ENCODE measurements at places on chromosomes 7 and 10.

GRCh38 chr10:116836083-116836482 is 13.2 kb upstream of the ENO4 start:
- no peak for DNase-seq

DNA sequence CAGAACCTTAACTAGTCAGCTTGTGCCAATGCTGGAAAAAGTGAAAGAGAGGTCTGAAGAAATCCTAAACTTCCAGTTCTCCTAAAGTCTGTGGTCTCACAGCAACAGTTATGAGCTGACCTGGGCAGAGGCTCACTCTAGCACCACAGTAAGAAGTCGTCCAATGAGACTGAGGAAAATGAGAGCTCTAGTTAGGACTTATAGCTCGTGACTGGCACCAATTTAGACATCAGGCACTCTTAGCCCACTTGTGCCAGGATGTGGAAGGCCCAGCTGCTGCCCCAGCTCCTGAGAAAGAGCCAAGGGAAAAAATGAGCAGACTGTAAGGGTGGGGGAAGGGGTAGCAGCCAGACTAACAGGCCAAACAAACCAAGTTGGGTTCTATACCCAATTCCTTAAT is 7.6 kb downstream of the MMS19 start:
- DNase-seq = no peak

DNA sequence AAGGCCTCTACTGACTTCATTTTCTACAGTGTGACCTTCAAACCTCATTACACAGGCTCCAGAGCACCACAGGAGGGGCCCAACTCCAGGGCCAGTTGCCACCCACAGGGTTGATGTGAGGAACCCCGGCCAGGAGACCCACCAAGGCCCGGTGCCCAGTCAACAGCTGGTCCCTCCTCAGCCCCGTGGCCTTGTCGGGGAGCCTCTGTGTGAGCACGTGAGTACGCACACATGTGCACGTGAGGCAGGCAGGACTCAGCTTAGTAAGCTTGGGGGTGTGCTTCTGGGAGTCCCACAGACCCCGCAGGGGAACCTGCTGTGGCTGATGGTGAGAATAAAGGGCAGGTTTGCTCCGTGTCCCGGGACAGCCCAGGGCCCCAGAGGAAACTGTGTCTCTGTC is 104.5 kb downstream of the VIPR2 start:
- DNase-seq = no peak

- no peak for DNase-seq
Observed at GRCh38 chr10:99389729-99390480, 40.5 kb downstream of the GOT1 start.

DNA sequence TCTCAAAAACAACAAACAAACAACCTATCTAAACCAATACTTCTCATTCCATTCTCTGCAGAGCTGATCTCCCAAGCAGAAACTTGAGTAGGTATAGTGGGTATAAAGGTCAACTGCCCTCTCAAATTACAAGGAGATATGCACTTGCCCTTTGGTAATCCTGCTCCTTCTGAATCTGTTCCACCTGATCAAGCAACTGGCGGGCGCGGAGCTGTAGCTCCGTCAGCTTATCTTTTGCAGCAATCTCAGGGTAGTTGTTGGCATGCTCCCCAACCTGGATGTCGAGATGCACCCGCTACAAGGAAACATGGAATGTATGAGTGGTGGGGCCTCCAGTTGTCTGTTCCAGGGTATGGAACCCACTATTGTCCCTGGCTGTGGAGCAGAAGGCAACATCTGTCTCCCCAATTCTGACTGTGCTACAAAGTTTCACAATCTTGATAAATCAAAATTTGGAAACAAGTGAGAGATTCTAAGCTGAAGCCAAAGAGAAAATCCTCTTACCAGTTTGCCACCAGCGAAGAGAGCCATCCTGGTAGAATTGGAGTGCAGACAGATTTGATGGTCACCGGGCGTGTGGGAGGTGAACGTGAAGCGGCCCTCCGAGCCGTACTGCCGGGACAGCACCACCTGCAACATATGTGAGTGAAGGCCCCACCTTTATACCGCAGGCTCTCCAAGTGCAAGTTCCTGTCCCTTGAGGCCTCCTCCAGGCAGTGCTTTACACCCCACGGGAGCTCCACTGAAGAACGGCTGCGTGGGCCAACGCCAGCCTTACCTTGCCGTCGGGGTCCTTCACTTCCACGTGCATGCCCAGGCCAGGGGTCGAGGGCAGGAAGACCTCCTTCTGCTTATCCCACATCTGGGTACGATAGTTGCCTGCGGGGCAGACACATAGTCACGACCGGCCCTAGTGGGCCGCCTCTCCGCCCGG is 819 bp downstream of the TMED4 start:
- DNase-seq = peak; percentile 34

GRCh38 chr10:26890956-26891355 is 30.2 kb upstream of the ABI1 start:
- no peak for DNase-seq

GRCh38 chr10:104076743-104077160 is 8.9 kb downstream of the COL17A1 start:
- DNase-seq = no peak

DNA sequence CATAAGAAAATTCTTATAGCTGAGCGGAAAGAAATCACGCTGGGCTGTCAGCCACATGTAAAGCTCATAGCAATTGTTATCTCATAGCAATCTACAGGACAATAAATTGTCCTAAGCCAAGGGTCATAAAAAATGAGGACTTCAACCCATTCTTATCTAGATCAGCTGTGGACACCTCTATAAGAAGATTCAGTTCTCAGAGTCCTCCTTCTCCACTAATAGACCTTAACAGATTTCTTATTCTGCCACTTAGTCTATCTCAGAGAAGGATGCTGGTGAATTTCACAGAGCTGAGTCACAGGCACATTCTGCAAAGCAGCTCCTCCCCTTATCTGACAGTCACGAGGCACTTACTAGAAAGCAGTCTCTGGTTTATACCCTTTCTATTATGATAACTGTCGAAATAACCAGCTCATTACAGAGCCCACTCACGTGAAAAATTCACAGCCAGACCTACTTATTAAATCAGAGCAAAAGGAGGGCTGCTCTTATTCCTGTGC is 185.3 kb upstream of the PCLO start:
- DNase-seq = no peak

- no peak for DNase-seq
Observed at GRCh38 chr7:121431996-121432395, 35.9 kb upstream of the FAM3C start.

- DNase-seq = no peak
Observed at GRCh38 chr7:99631295-99632109, 14.8 kb downstream of the ZSCAN25 start.

- no peak for DNase-seq
Observed at GRCh38 chr10:43904301-43904700, 255.6 kb upstream of the ZNF32 start.

DNA sequence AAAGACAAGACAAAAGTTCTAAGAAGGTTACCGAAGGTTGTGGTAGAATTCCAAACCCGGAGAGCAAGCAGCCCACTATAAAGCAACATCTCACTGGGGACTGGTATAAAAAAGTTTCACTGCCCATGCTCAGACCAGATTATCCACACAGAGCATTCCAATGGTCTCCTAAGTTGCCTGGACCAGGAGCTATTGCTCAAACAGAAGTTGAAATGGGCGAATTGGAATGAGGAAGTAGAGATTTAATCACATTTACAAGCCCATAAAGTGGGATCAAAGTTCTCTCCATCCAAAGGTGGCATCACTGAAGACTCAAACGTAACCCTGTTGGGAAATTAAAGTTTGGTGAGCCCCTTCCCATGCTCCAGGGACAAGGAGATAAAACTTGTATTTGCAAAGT is 19.8 kb downstream of the OR2F1 start:
- no peak for DNase-seq

DNA sequence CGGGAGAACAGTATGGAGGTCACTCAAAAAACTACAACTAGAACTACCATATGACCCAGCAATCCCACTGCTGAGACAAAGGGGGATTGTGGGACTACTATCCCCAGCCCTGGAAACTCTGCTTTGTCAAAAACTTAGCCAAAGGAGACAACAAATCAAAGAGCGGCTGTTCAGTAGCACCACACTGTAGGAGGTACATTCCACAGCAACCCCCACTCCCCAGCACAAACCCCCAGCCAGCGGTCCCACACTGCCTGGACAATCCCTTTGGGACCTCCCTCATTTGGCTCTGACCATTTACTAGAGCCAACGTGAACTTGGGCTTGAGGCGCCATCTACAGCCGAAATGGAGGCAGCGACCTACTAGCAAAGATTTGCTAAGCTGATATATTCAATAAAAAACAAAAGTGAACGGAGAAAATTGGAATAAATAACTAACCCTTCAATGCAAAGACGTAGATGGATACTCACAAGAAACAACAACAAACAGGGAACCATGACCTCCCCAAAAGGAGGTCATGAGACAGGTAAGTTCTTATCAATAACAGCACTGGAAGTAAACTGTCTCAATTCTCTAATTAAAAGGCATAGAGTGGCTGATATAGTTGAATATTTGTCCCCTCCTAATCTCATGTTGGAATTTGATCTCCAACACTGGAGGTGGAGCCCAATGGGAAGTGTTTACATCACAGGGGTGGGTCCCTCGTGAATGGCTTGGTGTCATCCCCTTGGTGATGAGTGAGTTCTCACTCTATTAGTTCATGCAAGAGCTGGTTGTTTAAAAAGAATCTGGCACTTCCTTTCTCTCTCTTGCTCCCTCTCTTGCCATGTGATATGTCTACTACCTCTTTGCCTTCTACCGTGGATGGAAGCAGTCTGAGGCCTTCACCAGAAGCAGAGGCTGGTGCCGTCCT is 119.0 kb upstream of the KCNMA1 start:
- no peak for DNase-seq

GRCh38 chr7:155529346-155529745 is 17.0 kb downstream of the CNPY1 start:
- DNase-seq = no peak

DNA sequence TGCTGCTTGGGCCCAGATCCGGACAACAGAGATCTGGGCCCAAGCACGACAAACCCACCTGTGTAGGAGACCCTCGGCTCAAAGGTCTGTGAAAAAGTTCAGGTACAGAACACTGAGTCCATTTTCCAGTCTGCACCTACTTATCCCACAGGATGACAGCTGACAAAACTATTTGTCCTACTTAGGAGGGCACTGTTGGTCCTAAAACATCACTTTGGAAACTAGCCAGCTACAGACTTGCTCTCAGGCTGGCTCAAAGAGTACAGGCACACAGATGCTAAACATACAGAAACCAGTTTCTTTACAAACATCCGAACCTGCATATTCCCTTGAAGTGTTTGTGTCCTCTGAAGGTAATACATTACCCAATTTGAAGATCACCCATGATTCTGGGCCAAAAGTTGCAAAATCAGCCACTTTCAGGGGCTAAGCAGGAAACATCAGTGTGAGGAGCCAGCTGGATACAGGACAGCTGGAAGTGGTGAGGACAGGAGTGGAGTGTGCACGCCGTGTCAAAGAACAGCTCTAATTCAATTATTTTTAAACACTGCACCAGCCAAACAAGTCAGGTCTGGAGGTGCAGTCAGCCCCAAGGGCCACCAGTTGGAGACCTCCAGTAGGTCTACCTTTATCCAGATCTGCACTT is 88.5 kb downstream of the NOC3L start:
- DNase-seq = no peak

- DNase-seq = no peak
Observed at GRCh38 chr7:135744938-135745702, 3.5 kb downstream of the FAM180A start.

GRCh38 chr7:127793582-127793981 is 141.6 kb downstream of the SND1 start:
- no peak for DNase-seq

GRCh38 chr10:63703740-63704345 is 182.6 kb downstream of the REEP3 start:
- no peak for DNase-seq

GRCh38 chr7:36667007-36667745 is 57.1 kb downstream of the AOAH start:
- no peak for DNase-seq

DNA sequence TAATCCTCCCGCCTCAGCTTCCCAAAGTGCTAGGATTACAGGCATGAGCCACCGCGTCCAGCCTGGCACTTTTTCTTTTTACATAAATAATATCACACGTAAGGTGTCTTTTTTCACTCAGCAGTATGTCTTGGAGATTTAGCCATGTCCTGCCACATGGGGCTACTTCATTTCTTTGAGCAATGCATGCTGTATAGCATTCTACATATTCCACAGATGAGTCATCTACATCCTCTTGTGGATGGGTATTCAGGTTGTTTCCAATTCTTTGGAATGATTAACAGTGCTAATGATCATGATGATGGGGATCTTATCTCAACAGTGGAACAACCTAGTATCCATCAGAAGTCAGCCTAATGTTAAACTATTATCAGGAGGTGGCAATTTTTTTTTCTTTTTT is 50.8 kb downstream of the ZNF503 start:
- no peak for DNase-seq

GRCh38 chr7:44288381-44288685 is 37.1 kb downstream of the CAMK2B start:
- no peak for DNase-seq

GRCh38 chr10:129845111-129845753 is 118.8 kb downstream of the EBF3 start:
- no peak for DNase-seq

GRCh38 chr10:69662901-69663300 is 32.9 kb downstream of the FAM241B start:
- no peak for DNase-seq

- DNase-seq = no peak
Observed at GRCh38 chr7:36299223-36299774, 90.4 kb upstream of the ANLN start.

All from GM12892 (cell line).